ENCODE measurements at places on chromosomes 4 and X.

GRCh38 chr4:6641164-6641970, 882 bp downstream of the MRFAP1 start:
- DNase-seq = no peak

GRCh38 chr4:7126981-7127380, 59.1 kb upstream of the GRPEL1 start:
- DNase-seq = no peak

DNA sequence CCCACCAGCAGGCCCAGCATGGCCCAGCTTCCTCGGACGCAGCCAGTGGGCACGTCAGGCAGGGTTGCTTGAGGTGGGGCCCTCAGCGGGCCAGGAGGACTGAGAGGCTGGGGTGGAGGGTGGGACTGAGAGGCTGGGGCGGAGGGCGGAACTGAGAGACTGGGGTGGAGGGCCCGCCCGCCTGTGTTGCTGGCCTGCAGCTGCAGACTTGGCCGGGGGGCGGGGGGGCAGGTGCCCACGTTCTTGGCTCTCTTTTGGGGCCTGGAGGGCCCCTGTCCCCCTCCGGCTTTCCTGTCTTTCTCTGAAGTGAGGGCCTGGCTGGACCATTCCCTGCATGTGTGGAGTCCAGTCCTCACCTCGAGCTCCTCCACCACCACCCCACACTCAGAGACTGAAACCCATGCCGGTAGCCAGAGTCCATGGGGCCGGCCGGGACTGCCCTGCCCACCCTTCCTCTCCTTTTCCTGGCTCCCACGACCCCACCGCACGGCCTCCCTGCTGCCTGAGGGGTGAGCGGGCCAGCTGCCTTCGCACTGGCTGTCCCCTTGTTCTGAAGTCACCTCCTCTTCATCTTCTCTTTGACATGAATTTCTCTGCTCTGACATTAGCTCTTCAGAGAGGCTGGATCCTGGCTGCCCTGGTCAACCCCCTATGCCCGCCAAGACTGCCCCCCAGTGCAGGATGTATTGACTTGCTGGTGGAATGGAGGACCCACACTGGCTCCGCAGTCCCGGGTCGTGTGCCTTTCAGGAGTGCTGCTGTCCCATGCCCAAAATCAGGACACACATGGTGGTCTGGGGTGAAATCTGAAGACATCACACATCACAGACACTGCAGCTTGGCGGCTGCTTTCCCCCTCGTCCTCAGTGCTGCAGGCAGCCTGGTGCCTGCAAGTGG, 10.1 kb upstream of the NKX1-1 start:
- no peak for DNase-seq

DNA sequence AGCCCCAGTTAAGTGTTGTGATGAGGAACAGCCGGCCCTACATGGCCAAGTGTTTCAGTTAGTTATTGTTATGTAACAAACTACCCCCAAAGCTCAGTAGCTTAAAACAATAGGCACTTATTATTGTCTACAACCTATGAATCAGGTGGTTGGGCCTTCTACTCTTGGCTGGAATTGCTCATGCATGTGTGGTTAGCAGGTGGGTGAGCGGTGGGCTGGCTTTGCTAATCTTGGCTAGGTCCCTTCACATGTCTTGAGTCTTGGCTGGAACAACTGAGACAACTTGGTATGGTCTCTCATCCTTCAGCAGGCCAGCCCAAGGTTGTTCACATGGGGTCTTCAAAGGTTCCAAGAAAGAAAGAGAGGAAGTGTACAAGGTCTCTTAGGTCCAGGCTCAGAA, 54.5 kb upstream of the CHRNA9 start:
- no peak for DNase-seq

- no peak for DNase-seq
Observed at GRCh38 chr4:126756050-126756829, 876.5 kb upstream of the INTU start.

GRCh38 chr4:186422296-186422695, 133.1 kb downstream of the MTNR1A start:
- DNase-seq = no peak

DNA sequence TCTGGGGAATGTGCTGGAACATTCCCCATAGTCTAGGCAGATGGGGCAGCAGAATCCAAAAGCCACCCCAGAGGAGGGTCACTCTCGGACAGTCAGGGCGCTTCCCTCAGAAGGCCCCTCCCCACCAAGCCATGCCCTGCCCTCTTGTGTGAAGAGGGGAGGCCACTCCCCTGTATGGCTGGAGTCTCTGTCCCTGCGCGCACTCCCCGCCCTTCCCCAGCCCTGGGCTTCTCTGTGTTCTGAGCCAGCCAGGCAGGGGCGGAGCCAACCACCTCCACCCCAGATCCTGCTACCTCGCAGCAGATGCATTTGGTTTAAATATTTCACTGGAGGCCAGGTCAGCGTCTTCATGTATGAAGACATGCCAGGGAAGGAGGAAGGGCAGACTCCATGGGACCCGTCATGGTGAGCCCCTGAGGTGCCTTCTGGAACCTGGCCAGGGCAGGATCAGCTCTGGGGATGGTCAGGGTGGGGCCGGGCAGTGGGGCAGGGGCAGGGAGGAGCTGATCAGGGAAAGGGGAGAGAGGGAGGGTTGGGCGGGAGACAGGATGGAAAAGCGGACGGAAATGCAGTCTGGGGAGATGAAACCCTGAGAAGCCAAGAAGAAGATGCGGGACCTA, 107.3 kb downstream of the ADRA2C start:
- DNase-seq = no peak
